ENCODE measurements at places on chromosomes 4 and X.

- DNase-seq, result peak; percentile 87
These were observed 3.3 kb downstream of the PDLIM5 start for GRCh38 chr4:94455081-94455480.

- DNase-seq, result no peak
These were observed 17.6 kb downstream of the TBL1X start for GRCh38 chrX:9482408-9482807.

- no peak for DNase-seq
These were observed 17.2 kb upstream of the POLA1 start for GRCh38 chrX:24676403-24677024.

DNA sequence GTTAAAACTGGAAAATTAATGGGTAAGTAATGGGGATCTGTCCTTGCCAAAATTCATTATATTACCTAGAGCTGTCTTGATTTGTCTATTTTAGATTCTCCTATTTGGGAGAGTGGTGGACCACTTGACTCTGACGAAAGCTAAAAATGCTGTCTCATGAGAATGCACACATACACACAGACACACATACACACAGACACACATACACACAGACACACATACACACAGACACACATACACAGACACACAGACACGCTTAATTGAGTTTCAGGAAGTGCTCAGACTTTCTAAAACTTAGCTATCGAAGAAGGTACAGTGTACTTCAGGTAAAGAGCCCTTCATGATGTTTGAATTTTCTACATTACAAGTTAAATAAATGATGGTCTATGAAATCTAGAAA, 279.5 kb downstream of the ANKRD50 start:
- DNase-seq, result no peak

DNA sequence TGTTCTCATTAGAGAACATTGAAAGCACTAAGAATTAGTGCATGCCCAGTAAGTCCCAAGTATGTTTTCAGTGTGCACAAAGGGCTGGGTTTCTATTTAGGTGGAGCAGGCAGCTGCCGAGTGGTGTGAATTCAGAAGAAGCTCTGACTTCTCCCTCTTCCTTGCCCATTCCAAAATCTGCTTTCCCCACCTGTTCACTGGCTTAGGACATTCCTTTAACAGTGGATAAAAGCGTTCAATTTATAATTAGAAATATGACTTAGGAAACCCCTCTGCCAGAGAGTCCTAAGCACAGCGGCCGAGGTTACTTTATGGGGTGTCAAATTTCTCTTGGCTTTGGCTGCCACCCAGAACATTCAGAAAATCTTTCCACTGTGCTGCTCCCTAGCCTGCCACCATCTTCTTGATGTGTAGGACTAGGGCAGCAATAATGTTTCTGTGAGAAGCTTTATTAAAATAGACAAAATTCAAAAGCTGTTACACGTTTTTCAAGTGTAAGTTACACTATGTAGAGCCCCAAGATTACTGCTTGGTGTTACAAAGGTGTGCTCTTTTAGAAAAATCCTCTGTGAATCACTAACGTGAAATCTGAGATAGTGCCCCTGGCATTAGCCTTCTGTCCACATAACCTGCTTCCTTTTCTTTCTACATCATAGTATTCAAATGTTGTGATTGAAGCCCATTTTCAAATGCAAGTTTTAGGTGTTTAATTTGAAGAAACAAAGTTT, 191.6 kb upstream of the ANKRD50 start:
- peak; percentile 56 for DNase-seq

DNA sequence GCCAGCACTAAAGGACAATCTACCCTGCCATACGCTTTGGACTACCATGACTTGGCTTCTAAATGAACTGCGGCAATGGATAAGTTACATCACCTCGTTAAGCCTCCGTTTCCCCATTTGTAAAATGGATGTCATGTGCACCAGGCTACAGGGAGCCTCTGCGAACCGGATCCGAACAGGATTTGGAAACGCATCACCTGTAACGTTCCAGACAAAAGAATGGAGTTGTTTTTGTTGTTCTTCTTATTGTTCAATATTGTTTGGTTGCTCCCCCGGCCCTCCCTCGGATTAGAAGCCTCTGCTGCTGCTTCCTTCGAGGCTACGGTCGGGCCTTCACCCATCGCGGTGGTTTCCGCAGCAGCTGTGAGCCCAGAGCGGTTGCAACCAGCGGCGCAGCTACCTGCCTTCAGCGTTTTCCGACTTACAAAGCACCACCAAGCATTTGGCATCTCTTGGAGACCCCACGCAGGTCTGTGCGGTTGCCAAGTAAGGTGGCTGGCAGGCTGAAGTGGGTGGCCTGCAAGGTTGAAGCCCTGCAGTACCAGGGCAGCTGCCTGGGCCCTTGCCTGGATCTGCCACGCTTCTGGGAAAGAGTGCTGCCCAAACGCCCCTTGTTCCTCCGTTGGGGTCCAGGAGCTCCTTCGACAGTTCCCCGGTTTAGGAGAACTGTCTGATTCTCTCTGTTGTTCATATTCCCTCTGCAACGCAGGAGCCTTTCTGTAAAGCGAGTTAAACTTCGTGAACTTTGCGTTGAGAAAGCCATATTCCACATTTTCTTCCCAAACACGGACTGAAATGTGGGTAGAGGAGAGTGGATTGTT, 7.1 kb downstream of the NKX3-2 start:
- DNase-seq, result no peak

DNA sequence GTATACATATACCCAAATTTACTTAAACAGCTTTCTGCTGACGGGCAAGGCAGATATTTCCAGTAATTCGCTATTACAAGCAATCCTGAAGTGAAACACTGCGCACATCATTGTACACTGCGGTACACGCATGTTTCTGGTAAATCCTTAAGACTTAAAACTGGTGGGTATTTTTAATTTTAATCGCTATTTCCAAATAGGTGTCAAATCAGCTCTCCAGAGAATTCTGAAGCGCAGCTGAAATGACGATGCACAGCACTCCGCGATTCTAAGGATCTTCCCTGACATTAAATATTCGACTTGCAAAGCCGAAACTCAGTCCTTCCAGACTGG, 361 bp downstream of the TMEM128 start:
- DNase-seq, result no peak

DNA sequence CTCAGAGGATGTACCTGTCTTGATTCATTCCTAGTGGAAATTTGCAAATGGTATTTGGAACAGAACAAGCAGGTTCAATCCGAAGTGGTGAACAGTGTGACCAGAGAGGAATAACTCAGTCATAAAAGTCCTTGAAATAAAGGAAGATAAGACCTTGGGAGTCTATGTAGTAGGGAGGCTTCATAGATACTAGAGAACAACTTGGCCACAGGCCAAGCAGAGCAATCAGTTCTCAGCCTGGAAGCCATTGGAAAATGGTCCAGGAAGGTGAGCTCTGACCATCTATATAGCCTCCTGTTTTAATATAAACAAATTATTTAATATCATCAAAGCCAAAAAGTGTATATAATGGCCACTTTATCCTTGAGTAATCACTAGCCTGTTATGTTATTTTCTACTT, 11.3 kb downstream of the TXK start:
- no peak for DNase-seq

GRCh38 chr4:141571362-141571761, 65.0 kb upstream of the IL15 start:
- DNase-seq, result no peak

GRCh38 chrX:37922928-37923327, 75.6 kb upstream of the DYNLT3 start:
- no peak for DNase-seq

DNA sequence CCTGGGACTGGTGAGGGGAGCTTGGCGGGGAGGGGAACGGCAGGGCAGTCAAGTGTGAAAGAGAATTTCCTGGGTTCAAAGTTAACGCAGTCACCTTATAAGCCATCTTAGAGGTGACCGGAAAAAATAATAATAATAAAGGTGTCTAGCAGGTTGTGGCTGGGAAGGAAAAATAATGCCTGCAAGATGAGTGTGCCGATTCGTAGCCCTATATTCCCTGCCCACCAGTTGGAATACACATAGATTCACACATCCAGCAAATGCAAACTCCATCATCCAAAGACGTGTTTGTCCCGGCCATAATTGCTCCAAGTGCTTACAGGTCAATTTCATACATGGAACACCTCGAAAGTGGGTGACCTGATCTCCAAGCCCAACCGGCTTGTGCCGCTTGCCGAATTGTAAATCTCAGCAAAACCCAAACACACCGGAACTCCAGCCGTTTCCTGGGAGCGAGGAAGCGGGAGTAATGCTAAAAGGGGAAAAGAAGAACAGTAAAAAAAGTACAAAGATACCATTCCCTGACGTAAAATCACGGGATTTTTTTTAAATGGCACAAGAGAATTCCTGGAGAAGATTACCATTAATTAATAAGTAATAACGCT, 1.3 kb upstream of the FAT1 start:
- DNase-seq, result no peak

- no peak for DNase-seq
These were observed 44.0 kb downstream of the RELL1 start for GRCh38 chr4:37641886-37642849.

DNA sequence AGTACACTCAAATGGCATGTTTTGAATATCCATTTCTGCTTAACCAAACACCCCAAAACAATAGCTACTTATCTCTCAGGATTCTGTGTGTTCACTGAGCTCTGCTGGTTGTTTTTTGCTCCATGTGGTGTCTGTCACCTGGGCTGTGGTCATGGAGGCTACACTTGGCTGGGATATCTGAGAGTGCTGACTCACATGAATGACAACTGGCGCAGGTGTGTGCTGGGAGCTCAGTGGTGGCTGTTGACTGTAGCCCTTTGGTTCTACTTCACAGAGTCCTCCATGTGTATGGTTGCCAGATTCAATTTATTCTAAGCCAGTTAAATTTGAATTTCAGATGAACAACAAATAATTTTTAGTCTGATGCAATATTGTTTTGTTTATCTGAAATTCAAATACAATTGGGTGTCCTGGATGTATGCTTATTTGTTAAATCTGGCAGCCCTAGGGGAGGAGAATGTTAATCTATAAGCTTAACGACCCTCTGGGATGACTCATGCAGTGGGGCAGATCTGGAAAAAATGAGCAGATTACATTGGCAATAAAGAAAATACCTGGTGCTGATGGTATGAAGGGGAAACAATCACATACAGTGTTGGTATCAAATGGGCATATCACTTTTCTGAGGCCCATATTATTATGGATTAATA, 28.2 kb upstream of the TCEAL4 start:
- DNase-seq, result no peak

- no peak for DNase-seq
These were observed 97.9 kb downstream of the ARHGEF9 start for GRCh38 chrX:63686878-63687714.

DNA sequence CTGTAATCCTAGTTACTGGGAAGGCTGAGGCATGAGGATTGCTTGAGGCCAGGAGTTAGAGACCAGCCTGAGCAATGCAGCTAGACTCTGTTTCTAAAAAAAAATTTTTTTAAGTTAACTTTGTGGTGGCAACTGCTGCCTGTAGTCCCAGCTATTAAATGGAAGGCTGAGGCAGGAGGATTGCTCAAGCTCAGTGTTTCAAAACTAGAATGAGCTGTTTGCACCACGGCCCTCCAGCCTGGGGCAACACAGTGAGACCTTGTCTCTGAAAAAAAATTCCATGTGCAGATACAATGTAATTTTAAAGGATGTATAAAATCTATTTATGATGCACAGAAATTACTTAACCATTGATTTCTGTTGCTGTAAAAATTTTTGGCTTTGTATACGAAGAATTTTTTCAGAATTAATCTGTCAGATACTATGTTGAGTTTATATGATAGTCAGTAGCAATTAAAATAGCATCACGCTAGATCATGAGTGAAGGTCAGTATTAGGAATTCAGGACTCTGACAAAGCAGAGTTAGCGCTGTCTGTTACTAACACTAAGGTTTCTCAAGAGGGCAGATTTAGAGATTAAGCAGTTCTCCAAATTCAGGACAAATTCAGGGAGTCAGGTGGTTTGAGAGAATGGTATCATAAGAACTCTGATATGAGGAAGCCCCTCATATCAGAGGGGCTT, 8.3 kb upstream of the AGA start:
- DNase-seq, result no peak

- no peak for DNase-seq
These were observed 214.2 kb downstream of the NSUN7 start for GRCh38 chr4:40963897-40964478.

GRCh38 chr4:24927049-24927448, 14.2 kb upstream of the CCDC149 start:
- DNase-seq, result no peak

- DNase-seq, result no peak
These were observed 191.4 kb downstream of the SOWAHB start for GRCh38 chr4:76706581-76706980.

DNA sequence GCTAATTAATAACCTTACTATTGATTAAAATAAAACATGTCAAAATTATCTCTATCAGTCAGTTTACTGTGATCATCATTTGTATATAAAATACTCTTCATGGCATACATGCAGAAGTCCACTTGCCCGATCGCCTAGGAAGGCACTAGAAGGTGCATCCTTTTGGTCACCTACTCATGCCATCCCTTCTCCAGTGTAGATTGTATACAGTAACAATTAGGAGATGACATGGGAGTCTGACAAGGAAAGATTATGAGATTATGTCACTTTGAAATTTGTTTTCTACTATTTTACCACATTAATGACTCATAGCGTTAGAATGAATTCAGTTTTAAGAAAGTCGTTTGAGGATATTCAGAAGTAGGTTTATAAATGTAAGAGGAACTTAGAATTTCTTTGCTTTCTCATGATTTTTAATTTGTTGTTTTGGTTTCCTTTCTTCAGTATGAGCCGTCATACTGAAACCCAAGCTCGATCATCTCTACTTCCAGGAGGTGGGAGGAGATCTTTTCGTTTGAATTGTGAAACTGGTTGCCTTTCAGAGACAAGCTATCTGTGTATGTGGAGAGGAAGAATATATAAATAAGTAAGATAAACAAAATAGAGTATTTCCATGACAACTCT, 51.1 kb upstream of the UNC5C start:
- DNase-seq, result no peak

DNA sequence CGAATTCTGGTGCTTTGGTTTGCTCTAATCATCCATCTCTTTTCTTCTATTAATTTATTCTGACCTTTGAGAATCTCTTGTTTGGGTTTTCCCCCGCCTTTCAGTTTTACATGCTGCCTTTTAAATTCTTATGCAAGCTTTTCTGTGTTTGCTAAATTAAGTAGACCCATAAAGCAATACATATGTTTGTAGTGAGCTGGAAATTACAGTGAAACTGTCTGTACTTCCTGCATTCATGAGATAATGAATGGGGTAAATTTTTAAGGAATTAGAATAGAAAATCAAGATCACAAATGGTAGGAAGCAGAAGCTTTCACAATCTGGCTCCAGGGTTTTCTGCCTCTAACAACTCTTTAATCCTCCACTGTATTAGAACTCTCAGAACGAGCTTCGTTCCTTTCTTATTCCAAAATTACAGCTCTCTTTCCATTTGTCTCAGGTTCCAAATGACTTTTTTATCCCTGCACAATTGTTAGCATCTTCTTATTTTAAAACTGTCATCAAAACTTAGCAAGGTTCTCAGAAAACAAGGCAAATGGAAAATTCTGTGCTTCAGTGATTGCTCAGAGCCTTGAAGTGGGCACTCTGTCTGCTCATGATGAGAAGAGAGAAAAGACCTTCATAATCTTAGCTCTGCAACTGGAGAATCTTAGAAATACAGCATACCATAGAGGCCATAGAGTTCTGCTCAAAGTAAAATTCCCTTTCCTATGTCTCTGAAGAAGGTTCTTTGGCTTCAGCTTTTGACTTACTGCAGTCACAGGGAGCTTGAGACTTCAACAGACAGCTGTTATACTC, 108.2 kb downstream of the EGF start:
- no peak for DNase-seq

GRCh38 chr4:40170588-40170987, 26.2 kb upstream of the RHOH start:
- no peak for DNase-seq

Measured in right cardiac atrium (tissue), 5 donors.